ENCODE measurements at places on chromosomes 11 and 22.
A peak's percentile ranks its signal among the peaks of the same experiment; 100 is the strongest.

DNA sequence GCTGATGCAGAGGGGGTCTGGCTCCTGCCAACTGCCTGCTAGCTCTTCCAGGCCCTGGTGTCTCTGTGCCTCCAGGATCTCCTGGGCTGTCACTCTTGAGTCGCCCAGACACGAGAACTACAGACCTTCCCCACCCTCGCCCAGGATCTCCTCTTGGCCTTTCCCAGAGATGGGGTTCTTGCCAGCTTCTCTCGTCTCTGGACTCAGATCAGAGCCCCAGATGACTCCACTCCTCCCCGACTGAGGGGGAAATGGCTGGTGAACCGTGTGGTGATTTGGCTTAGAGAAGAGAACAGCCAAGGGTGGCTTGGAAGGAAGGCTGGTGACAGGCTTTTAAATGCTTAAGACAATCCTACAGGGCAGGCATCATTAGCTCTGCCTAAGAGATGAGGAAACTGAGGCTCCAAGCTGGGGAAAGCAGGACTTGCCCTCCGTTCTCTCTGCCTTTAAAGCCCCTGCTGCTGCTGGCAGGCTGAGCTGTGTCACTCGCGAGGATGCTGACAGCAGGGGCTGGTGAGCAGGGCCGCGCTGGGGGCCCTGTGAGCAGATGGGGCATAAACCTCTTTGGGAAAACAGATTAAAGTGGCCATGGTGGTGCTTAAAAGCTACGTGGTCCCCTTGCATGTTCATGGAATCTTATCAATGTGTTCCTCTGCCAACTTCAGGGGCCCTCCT, 90.3 kb upstream of the THY1 start:
- DNase-seq = no peak

DNA sequence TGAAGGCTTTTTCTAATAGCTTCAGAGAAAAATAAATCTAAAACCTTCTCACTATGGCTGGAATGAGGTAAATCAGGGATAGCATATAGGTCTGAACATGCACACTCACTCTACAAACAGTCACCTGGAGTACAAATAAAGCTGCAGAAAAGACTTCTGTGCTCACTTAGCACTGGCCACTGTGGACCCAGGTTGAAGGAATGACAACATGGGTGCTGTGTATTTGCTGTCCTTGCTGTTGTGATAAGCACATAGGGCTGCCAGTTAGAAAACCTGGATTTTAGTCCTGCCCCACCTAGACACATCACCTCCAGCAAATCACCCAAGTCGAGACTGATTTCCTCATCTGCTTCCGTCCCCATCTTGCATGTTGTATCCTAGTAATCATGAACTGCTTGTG, 51.2 kb downstream of the FZD4 start:
- DNase-seq = no peak

DNA sequence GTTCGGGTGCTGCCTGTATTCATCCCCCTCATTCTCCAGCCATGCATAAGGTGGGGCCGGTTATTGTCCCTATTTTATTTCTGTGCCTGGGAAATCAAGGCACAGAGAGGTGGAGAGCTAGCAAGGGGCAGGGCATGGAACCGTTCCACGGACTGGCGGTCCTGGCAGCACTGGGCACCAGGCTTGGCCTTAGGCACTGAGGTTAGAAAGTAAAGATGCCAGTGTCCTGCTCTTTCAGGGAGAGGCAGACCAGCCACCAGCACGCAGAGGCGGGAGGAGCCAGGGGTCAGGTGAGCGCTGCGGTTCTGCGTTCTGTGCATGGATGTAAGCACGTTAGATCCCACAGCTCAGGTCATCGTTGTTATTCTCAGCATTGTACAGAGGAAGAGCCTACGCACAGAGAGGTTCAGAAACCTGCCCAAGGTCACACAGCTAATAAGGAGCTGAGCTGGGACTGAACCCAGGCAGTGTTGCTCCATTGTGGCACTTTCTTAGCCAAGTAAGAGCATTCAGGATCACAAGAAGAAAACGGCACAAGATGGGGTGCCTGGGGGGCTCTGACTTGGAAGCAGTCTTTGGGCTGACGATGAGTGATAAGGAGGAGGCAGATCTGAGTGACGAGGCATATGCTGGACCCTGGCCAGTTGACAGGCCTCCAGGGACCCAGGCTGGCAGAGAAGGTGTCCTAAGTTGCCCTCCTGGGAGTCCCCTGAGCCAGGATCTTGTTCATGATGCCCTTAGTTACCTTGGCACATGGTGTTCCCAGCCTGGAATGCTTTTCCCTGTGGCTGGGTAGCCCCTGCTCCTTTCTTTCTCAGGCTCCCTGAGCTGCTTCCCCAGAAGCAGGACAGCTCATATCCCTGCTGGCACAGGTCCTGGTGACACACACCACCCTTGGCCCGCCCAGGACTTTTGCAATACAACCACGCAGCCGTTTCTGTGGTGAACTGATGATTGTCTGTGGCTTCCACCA, 41.1 kb downstream of the OSBPL5 start:
- no peak for DNase-seq

DNA sequence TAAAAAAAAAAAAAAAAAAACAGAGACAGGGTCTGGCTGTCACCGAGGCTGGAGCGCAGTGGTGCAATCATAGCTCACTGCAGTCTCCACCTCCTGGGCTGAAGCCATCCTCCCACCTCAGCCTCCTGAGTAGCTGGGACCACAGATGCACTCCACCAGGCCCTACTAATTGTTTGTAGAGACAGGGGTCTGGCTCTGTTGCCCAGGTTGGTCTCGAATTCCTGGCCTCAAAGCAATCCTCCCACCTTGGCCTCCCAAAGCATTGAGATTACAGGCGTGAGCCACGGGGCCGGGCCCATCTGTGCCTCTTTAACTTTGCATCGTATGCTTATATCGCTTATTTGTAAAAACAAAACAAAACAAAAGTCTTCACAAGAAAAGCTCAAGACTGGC, 3.1 kb downstream of the CPT1A start:
- no peak for DNase-seq

GRCh38 chr11:70365544-70365927, 32.8 kb upstream of the CTTN start:
- DNase-seq = no peak

GRCh38 chr22:38320605-38321402, 3.6 kb upstream of the CSNK1E start:
- no peak for DNase-seq

DNA sequence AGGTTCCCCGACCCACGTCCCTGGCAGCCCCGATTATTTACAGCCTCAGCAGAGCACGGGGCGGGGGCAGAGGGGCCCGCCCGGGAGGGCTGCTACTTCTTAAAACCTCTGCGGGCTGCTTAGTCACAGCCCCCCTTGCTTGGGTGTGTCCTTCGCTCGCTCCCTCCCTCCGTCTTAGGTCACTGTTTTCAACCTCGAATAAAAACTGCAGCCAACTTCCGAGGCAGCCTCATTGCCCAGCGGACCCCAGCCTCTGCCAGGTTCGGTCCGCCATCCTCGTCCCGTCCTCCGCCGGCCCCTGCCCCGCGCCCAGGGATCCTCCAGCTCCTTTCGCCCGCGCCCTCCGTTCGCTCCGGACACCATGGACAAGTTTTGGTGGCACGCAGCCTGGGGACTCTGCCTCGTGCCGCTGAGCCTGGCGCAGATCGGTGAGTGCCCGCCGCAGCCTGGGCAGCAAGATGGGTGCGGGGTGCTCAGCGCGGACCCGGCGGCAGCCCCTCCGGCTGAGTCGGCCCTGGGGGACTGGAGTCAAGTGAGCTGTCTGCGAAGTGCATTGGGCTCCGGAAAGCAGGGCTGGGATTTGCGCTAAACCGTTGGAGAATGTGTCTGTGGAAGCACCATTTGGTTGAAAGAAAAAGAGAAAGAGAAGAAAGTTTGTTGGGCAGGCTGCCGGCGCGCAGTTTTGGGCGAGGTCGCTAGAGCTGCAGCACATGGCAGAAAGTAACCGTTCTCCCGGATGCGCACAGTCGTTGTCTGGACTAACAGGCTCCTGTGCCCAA, at the start of gene CD44:
TSS of gene CD44 (plus strand) at position 229 of the 779 bp plus-strand sequence. CDS start at position 362, 133 bp downstream.
- peak; percentile 81 for DNase-seq

DNA sequence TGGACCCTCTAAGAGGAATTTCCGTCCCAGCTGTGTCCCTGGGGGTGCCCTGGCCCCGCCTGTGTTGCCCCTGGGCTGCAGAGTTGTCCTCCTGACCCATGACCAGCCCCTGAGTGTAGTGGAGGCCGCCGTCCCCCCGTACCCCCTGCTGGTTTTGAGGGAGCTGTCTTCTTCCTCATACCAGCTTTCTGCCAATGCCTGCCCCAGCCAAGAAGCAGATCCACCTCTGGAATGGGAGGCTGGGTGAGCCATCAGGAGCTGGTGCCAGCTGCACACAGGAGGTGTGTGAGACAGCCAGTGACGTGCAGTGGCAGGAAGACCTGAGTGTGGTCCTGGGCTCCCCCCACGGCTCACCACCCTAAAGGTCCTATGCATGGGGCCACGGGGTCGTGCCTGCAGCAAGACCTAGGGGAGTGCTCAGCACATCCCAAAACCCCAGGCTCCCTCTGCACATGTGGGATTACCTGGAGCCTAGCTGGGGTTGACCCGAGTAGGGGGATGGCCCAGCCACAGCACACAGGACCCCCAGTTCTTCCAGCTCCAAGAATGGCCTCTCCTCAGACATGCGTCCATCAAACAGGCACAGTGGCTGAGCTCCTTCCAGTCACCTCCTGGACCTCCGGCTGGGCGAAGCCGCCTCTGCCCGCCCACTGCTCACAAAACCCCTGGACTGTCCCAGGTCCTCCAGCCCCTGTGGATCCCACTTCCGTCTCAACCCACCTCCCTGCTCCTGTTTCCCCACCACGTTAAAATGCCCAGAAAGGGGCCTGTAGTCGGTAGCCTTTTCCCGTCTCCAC, 647.6 kb downstream of the BRD1 start:
- no peak for DNase-seq

- DNase-seq = no peak
Observed at GRCh38 chr11:11230802-11231562, 122.1 kb downstream of the CSNK2A3 start.

GRCh38 chr11:43467958-43468357, 109.2 kb downstream of the TTC17 start:
- DNase-seq = no peak

DNA sequence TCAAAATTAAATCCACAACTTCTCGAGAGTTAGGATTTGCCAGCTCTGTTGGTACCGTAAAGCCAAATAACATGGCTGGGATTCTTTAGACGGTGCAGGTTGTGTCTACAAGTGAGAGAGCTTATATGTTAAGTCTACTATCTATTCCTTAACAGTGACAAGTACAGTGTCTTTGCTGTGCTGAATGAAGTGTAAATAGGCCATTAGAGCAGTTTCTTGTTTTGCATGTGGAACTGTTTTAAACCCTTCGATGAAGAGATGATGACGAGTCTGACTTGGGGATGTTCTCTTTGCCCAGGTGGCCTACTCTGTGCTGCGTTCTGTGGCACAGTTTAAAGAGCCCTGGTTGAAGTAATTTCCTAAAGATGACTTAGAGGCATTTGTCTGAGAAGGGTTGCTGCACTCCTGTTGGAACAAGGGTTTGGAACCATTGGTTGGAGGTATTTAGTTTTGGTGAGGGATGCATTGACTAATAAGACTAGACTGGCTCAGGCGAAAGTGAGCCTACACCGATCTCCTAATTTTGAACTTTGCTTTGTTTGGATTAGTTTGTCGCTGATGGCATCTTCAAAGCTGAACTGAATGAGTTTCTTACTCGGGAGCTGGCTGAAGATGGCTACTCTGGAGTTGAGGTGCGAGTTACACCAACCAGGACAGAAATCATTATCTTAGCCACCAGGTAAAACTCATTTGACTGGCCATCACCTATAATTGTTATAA, 988 bp downstream of the RPS3 start:
- peak; percentile 28 for DNase-seq

GRCh38 chr22:30357236-30357570, 396 bp downstream of the CCDC157 start:
- no peak for DNase-seq

- no peak for DNase-seq
Observed at GRCh38 chr11:111736621-111737443, 29.4 kb downstream of the PPP2R1B start.

DNA sequence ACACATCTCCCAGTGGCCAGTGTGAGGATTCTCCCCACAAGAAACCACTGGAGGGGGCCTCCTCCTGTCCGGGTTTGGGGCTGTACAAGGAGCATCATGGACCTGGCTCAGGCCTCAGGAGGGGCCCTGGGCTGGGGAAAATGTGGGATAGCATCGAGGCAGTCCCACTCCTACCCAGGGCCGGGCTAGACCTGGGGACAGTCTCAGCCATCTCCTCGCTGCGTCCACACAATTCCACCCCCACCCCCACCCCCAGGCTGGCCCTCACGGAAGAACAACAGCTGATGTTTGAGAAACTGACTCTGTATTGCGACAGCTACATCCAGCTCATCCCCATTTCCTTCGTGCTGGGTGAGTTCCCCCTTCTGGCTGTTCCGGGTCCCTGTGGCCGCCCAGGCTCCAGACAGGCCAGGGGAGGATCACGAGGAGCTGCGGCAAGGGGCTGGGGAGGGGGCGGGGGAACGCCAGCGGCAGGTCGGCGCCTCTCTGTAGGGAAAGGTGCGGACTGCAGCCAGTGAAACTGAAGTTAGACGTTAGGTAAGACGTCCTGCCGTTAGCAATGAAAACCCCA, 4.8 kb downstream of the BEST1 start:
- DNase-seq = no peak

DNA sequence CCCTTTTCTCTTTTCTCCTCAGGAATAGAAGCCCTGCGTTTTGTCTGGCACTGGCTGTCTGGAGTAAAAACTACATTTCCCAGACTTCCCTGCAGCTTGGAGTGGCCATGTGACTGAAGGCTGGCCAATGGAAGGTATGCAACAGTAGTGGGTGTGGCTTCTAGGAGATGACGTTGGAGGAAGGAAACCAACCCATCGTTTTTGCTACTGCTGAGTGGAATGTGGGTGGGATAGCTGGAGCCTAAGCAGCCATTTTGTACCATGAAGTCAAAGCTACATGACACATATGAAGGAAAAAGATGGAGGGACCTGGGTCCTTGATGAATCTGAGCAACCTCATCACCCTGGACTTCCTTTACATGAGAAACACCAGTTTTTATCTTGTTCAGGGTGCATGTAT, 19.6 kb downstream of the FGF3 start:
- no peak for DNase-seq

DNA sequence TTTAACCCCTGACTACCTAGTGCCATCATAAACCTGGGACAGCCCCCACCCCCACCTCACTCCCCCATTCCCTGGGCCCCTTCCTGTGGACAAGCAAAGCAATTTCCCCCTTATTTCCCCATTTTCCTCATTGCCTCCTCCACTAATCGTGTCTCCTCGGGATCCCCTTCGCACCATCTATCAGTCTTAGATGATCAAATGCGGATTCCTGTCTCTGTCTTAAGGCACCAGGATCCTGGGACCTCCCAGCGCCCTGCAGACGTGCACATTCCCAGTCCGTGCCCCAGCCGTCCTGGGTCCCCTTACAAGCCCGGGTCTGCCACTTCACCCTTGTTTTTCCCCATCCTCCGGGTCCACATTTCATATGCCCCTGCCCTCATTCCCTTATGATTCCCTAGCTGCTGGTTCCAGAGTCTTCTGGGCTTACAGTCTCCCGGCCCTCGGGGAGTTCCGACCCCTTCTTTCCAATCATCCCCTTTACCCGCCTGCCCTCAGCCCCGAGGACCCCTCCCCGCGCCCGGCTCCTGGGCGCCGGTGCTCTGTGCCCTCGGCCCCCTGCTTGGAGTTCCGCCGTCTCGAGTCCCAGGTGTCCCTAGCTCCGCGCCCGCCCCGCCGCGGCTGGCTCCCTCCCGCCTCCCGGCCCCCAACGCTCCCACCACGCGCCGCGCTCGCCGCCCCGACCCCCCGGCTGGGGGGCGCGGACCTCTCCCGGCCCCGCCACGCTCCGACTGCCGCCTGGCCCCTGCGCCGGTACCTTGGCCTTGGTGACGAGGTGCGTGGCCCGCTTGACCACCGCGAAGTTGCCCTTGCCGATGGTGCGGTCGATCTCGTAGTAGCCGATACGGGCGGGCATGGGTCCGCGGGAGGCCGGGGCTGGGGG, 599 bp downstream of the SIK3 start:
- peak; percentile 26 for DNase-seq

GRCh38 chr11:33375236-33375635, 118.1 kb downstream of the HIPK3 start:
- no peak for DNase-seq

Data from central memory CD4-positive, alpha-beta T cell (primary cell).